ENCODE measurements at places on chromosomes 3 and 15. TPM values are rescaled to one million over a fixed set of nuclear protein-coding genes. Genes with fewer than 3 reads are reported as not detected.

Gene SPSB4
- not detected for polyA plus RNA-seq

Gene SLC15A2
- polyA plus RNA-seq: 0.63 TPM

Gene PLSCR5
- not detected for polyA plus RNA-seq

Gene ERICH6
- polyA plus RNA-seq: not detected

DNA sequence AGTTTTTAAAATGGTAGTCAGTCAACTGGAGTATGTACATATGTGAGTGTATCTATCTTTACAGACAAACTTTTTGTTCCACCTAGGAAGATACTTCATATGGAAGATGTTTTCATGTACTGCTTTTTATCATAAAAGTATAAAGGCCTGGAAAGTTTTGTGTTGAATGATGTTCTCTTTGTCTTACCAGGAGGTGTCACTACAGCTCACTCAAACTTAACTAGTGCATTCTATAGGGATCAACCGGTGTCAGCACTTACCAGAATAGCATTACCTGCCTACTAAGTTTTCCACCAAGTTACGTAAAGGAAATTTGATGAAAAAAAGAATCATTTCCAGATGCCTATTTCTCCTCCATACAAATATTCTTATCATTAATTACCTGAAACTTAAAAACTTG, 522.6 kb upstream of the SEMA6D start:
- DNase-seq: peak; percentile 4

GRCh38 chr3:5020242-5020722, 41.0 kb downstream of the BHLHE40 start:
- no peak for DNase-seq

- no peak for DNase-seq
Measured at GRCh38 chr3:134754768-134755559, 40.1 kb upstream of the EPHB1 start.

GRCh38 chr3:111668888-111669488, 73.8 kb upstream of the ZBED2 start:
- DNase-seq: peak; percentile 37

DNA sequence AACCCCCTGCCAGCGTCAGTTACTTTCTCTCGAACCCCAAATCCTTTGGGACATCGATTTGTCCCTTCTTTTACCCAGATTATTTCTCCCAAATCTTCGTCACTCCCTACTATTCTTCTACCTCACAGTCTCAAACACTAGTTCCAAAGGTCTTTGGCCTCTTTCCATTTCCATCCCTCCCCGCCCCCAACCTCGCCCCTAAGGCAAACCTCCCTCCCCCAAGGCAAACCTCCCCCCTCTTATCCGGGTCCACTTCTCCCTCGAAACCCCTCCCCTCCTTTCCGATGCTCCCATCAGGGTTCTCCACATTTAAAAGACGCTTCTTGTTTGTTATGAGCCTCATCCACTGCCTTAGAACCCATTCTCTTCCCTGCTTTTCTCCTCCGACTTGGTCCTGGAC, 583 bp downstream of the EAF1 start:
- DNase-seq: no peak

GRCh38 chr3:126314790-126315658, 42.2 kb downstream of the KLF15 start:
- no peak for DNase-seq

- no peak for DNase-seq
Measured at GRCh38 chr3:149223461-149223820, 1.8 kb upstream of the CP start.

DNA sequence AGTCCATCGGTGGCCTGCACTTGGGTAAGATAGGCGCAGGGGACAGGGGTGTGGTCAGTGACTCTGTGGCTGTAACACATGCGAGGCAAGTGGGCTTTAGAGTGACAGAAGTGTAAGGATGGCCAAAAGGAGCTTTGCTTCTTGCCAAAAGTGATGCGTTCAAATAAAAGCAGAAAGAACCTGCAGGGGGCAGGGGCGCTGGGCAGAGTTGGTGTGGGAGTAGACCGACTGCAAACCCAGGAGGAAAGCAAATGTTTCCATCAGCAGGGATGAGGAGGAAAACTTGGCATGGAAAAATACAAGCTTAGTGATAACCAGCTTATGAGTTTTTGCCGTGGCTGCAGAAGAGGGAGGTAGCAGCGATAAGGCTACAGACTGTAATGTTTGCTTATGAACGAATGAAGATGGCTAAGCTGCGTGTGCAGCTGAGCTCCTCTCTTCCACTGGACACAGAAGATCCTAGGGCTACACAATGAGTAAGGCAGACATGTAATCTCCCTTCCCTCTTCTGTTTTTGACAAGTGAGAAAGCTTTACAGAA, 149.4 kb downstream of the WNT5A start:
- no peak for DNase-seq

- no peak for DNase-seq
Measured at GRCh38 chr3:12999147-13000140, 73.8 kb downstream of the IQSEC1 start.

GRCh38 chr15:80494351-80494751, 90.2 kb downstream of the ARNT2 start:
- DNase-seq: no peak

DNA sequence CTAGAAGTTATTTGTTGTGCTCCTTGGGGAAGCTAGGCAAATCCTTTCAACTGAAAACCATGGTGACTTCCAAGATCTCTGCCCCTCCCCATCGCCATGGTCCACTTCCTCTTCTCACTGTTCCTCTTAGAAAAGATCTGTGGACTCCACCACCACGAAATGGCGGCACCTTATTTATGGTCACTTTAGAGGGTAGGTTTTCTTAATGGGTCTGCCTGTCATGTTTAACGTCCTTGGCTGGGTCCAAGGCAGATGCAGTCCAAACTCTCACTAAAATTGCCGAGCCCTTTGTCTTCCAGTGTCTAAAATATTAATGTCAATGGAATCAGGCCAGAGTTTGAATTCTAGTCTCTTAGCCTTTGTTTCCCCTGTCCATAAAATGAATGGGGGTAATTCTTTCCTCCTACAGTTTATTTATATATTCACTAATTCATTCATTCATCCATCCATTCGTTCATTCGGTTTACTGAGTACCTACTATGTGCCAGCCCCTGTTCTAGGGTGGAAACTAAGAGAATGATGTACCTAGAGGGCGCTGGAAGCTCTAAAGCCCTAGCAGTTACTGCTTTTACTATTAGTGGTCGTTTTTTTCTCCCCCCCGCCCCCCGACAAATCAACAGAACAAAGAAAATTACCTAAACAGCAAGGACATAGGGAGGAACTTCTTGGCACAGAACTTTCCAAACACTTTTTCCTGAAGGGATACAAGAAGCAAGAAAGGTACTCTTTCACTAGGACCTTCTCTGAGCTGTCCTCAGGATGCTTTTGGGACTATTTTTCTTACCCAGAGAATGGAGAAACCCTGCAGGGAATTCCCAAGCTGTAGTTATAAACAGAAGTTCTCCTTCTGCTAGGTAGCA, 657 bp downstream of the PATL2 start:
- no peak for DNase-seq

DNA sequence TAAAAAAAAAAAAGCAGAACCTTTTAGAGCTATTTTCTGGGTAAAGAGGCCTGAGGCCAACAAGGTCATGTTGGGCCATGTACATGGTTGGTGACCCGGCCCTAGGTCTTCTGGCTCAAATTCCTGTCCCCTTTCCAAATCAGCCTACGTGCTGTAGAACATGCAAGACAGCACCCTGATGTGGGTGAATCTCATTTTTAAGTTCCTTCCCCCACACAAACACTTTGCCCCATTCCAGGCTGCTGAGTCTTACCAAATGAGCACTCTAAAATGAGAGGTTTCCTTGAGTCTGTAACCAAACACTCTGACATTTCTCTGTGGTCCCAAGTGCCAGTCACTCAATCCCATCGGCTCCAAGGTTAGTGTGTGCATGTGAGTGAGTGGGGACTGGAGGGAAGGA, 9.4 kb downstream of the BCL6 start:
- DNase-seq: no peak

DNA sequence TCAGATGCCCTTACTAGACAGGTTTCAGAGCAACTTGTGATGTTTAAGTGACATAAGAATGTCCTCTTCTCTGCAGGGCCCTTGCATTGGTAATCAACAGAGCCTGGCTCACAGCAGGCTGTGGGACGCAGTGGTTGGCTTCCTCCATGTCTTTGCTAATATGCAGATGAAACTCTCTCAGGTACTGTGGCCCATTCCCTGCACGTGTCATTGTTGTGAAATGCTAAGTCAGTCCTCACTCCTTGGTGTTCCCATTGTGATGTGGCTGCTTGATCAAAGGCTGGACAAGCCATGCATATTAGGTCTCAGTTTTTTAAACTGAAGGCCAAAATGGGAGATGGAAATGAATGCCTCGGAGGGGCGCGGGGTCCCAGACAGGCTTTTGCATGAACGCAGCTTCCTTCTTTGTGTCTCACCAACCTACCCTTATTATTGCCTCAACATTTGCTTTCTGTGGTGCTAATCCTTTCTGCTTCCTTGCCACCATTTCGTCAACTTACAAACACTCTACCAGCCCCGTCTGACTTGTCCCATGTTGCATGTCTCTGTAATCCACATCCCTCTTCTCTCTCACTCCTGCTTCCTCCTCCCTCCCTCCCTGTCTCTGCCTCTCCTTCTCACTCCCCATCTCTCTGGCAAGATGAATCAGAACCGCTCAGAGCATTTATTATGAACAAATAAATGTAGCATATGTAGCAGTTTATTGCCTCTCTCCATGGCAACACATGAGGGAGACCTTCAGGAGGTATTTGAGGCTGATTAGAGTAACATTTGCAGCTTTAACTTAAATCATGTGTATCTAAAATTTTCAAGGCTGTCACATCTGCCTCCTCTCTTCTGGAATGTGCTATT, 133.2 kb upstream of the CHRM5 start:
- DNase-seq: no peak
